ENCODE measurements at places on chromosomes 12 and 14.

GRCh38 chr14:24095271-24096068 is 1.4 kb downstream of the PCK2 start:
- DNase-seq: no peak

DNA sequence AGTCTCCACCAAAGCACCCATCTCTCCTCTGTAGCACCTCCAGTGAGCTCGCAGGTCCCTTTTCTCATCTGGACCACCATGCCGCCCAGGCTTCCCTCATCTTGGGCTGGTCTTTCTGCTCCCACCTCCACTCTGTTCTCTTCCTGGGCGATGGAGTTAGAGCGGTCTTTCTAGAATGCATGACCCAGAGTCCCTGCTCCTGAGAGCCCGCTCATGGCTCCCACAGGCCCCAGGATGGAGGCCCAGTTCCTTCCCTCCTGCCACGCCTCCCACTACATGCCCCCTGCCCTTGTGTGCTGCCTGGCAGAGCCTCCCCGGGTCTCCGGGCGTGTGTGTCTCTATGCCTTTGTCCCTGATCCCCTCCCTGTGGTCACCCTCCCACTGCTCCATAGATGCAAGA is 100.7 kb upstream of the RTL1 start:
- no peak for DNase-seq

DNA sequence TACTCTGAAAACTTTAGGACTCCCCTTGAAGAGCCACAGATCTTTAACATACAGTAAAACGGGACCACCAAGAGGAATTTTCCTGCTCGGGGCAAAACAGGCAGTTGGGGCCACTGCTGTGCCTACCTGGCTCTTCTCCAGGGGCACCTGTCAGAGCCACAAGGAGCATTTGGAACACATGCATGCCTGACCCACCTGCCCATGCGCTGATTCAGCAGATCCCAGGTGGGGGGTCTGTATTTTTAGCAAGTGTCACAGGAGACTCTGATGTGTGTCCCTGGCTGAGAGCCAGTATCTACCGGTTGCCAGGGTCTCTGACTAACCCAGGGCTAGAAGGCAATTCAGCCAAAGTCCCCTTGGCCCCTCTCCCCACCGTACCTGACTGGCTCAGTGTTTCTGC is 6.5 kb downstream of the CTDSP2 start:
- no peak for DNase-seq

DNA sequence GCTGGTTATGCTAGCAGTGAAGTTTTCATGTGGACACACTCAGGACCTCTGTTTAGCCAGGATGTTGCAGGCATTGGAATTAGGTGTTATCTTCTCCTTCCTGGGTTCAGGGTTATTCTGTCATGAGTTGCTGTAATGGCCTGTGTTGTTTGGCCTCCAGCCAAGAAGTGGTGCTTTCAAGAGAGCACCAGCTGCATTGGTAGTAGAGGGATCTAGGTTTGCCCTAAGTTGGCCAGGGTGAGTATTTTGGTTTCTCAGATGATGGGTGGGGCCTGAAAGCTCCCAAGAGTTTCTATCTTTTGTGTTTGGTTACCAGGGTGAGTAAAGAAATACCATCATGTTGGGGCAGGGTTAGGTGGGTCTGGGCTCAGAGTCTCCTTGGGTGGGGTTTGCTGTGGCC is 2.7 kb upstream of the GZMH start:
- DNase-seq: no peak

DNA sequence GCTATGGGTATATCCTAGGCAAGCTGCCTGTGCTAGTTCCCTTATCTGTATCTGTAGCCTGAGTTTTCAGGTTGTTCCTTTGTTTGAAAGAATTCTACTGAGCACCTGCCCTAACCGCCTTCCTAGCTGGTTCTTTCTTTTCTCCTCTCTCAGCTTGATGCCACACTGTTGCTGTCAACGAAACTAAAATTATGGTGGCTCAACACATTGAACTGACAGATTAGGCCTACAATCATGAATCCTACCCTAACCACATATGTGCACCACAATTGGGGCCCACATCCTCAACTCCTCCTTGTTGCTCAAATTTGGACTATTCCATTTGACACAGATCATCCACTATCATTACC is 36.2 kb upstream of the RESF1 start:
- no peak for DNase-seq
